Adrenal gland (tissue), 19 donors: ENCODE measurements at places on chromosomes 3 and 15. TPM values are rescaled to one million over a fixed set of nuclear protein-coding genes. Genes with fewer than 3 reads are reported as not detected.

Gene AMIGO3
- 0.28 TPM for total RNA-seq

Gene LIPH
- 0.47 TPM for total RNA-seq

Gene PPP2R3A
- total RNA-seq: 14.7 TPM

DNA sequence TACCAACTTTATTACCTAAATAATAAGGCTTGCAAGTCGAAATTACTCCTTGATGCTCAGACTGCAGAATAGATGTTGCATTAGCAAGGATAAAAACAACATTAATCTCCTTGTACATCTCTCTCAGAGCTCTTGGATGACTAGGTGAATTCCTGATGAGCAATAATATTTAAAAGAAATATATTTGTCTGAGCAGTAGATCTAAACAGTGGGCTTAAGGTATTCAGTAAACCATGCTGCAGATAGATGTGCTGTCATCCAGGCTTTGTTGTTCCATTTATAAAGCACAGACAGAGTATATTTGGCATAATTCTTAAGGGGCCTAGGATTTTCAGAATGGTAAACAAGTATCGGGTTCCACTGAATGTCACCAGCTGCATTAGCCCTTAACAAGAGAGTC lies 257.1 kb downstream of the TUSC7 start:
- no peak for DNase-seq

GRCh38 chr15:65076486-65077290 lies at the start of gene KBTBD13:
Gene KBTBD13 (plus strand): TSS chr15:65076746. CDS start chr15:65076816, 70 bp downstream.
- DNase-seq: no peak

- no peak for DNase-seq
These were observed 128.9 kb downstream of the MEGF11 start for GRCh38 chr15:66124651-66125050.
